ENCODE measurements at places on chromosomes 6 and 20.

GRCh38 chr20:16445482-16445881 is 127.8 kb downstream of the KIF16B start:
- no peak for ATAC-seq

DNA sequence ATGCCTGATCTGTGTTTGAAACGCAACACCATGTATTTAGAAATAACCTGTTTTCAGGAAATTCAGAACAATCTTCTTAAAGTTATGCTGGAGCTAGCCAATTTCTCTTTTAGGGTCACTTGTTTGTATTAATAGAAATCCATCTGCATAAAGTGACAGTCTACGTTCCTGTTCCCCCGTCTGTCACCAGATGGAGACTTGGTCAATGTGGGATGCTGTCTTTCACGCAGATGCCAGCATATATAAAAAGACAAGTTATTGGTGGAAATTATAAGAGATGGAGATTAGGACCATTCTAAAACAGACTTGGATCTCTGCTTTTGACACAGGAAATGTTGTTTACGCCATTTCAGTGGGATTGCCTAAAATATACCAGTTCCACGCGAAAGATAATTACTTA is 162.5 kb upstream of the STMND1 start:
- ATAC-seq: no peak

- ATAC-seq: no peak
Measured at GRCh38 chr6:41080621-41081020, 7.8 kb downstream of the NFYA start.

- ATAC-seq: no peak
Measured at GRCh38 chr20:63104312-63105181, 97.8 kb upstream of the BHLHE23 start.

- peak; percentile 95 for ATAC-seq
Measured at GRCh38 chr6:29071831-29072723, 15.0 kb downstream of the OR2B3 start.
